ENCODE measurements at places on chromosomes 3 and 15.

DNA sequence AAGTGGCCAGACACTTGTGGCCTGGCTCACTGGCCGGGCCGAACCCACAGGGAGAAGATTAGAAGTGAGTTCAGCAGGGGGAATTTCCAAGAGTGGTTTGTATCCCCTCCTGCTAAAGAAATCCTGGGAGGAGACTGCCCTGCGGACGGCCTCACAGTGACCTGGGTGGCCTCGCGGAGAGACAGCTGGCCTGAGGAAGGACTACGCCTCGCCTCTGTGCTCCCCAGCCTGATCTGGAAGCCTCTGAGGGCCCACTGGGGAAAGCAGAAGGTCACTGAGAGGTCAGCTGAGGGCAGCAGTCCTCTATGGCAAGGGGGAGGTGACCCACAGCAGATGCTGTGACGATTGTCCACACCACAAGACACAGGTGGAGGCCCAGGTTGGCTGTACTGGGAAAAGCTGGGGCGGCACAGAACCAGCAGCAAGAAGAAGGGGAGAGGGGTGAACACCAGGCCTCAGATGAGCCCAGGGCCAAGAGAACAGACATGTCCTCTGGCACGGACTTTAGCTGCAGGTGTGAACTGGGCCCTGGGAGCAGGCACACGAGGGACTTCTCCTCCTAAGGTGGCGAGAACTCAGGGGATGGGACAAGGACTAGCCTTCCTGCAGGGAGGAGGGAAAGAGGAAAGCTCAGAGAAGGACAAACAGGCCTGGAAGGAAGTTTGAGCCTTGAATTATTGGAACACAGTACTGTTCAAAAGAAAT, 37.2 kb upstream of the DLG1 start:
- DNase-seq, result no peak

DNA sequence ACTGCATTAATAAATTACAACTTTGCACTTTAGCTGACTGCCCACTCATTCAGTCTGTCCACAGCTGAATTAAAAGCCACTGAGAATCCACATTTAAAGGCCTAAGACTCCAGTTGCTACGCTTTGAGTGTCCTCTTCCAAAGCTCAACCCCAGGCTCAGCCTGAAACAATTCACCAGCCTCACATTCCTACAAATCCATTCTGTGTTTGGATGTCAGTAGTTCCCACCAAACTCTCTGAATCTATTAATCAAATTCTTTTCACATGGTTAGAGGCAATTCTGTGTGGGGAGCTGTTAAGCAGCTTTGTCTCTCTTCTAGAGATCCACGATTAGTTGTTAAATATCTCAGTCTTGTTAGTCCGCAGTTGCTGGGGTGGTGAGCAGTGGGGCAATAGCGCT, 116.8 kb upstream of the UBE2E2 start:
- DNase-seq, result no peak

- no peak for DNase-seq
These were observed 43.2 kb downstream of the HMCES start for GRCh38 chr3:129321887-129322286.

DNA sequence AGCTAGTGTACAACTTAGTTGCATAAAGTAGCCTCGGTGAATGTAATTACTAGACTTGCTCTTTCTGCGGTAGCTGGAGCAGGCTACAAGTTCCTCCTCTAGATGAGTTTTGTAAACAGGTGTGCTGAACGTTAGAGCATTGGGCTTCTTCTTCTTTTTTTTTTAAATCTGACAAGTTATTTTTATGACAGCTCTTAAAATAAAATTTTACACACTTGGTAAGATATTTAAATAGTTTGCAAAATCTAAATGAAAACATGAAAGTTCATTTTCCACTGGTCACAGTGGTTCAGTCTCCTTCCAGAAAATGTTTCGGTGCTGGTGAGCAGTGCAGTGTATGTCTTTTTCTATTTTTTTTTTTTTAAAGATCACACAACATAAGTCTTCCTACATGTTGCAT, 3.0 kb downstream of the CCR9 start:
- no peak for DNase-seq

DNA sequence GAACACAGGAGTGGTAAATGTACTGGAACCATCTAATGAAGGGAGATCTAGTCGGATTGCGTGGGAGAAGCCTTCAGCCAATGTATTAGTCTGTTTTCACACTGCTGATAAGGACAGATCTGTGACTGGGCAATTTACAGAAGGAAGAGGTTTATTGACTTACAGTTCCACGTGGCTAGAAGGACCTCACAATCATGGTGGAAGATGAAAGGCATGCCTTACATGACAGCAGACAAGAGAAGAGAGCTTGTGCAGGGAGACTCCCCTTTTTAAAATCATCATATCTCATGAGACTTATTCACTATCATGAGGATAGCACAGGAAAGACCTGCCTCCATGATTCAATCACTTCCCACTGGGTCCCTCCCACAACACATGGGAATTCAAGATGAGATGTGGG, 17.0 kb downstream of the HRG start:
- no peak for DNase-seq

DNA sequence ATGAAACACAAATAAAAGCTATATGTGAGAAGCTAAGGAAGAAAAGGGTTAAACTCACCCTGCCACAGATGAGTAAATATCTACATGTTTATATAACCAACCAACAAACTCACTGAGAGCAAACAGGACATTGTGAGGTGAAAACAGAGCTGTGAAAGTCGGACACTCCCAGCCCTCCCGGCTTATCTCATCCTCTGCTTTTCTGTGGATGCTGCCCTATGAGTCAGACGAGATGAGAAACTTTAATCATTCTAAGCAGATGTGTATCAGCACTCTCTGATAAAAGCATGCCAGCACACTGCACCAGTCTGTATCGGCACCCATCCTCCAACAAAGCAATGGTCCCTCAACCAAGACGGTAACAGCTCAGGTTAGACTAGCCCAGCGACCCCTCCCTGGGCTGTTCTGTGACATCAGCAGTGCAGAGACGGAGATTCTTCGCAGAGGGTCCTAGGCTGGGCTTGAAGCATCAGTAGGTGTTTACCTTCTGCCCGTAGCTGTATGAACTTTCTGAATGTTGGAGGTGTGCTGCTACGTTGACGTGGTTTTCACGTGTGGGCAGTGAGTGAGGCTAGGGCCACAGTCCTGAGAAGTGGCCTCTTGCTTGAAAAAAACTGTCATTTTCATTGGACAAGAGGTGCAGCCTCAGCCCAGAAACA, 119.8 kb upstream of the ALDH1A3 start:
- no peak for DNase-seq

- no peak for DNase-seq
These were observed 94.1 kb downstream of the C3orf70 start for GRCh38 chr3:185058796-185059195.

- peak; percentile 47 for DNase-seq
These were observed at the start of gene ZNF660 for GRCh38 chr3:44584646-44585501. Gene ZNF660, plus strand, starts transcription at chr3:44584964. Its CDS starts 9,230 bp downstream, at chr3:44594194.

GRCh38 chr3:59775761-59776325, 726.0 kb upstream of the CFAP20DC start:
- DNase-seq, result no peak

DNA sequence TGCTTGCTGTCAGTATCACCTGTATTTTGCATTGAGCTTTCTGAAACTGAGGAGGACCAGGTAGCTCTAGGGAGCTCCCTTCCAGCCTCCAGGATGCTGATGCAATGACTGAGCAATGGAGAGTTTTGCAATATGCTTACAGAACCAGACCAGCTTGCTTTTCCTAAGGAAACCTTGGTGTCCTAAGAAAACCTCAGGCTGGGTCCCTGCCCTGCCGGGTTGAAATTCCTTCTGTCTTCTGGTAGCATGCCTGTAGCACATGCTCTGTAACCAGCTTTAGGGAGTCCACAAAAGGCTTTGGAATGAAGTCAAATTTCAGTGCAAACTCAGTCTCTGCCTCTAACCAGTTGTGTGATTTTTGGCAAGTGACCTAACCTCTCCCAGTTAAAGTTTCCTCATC, 65.8 kb upstream of the GSK3B start:
- no peak for DNase-seq

DNA sequence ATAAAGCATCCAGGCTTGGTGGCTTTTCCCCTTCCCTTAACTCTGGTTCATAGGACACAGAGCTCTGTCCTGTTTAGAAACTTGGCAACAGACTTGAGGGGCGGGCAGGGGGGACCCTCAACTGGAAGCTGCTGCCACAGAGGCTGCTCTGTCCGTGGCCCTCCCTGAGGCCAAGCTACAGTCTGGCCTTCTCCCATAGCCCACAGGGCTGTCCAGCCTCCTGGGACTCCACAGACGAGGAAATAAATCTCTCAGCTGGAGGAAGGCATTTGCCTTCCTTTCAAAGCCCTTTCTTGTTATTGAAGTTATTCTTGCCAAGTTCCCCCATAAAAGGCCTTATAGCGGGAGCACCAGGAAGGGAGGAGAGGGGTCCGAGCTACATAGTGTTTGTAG, 248.8 kb upstream of the TPM1 start:
- no peak for DNase-seq

- DNase-seq, result no peak
These were observed 111.4 kb downstream of the OPA1 start for GRCh38 chr3:193704431-193704830.

DNA sequence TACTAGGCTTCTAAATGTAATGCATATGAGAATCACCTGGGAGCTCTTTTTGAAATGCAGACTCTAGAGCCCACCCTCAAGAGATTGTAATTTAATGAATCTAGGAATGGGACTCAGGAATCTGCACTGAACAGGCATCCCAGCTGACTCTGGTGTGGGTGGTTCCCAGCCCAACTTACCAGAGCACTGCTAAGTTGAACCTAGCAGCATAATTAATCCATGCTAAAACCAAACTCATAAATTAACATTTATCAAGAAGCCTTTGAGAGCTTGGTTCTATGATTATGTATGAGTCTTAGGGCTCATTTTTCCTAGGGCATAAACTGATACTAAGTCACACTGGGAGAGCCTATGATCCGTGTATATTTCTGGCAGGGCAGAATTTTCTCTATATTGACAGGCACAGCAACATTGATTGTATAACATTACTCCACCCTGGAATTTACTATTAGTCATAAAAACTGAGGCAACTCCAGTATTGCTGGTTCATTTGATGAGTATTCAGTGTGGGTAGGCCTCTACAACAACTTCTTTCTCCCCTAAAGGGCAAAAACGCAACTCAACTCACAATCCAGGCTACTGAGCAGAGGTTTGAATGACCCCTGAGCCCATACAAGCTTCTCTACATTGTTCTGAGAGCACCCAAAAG, 10.7 kb upstream of the CSTA start:
- DNase-seq, result no peak

DNA sequence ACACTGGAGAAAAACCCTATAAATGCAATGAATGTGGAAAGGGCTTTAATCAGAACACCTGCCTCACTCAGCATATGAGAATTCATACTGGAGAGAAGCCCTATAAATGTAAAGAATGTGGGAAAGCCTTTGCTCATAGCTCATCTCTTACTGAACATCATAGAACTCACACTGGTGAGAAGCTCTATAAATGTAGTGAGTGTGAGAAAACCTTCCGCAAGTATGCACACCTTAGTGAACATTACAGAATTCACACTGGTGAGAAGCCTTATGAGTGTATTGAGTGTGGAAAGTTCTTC, 7.4 kb upstream of the ZNF501 start:
- DNase-seq, result no peak

DNA sequence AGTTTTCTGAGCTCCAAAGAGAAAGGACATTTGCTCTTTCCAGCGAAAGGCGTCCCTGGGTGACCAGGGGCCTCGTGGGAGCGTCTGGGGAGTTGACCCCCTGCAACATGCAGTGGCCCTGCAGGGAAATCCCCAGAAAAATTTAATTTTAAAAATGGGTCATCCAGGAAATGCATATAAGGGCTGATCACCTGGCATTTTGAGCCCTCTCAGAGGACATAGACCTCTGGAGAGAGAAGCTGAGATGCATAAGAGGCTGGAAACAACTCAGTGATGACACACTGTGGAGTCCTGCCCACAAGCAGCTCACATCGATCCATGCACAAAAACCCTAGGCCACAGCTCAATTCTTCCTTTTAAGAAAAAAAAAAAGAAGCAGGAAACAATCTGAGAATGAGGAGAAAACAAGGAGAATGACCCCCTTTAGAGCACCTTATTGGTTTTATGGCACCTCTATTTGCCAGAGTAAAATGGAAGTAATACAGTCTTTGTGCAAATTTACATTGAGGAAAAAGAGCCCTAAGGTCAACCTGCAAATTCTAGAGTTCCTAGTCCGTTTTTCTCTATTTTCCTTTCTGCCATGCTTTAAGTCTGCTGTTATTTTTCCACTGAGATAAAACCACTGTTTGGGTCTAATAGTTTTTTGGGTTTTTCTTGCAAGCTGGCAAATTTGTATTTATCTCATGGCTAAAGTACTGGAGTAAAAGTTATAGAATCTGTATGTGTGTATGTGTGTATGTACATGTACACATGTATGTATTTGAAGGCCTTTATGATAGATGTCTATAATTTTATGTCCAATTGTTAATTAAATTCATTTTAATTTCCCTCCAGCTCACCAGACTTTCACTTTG, 6.9 kb upstream of the BDH1 start:
- DNase-seq, result no peak

GRCh38 chr15:68401496-68402431, 30.2 kb downstream of the ITGA11 start:
- DNase-seq, result no peak

DNA sequence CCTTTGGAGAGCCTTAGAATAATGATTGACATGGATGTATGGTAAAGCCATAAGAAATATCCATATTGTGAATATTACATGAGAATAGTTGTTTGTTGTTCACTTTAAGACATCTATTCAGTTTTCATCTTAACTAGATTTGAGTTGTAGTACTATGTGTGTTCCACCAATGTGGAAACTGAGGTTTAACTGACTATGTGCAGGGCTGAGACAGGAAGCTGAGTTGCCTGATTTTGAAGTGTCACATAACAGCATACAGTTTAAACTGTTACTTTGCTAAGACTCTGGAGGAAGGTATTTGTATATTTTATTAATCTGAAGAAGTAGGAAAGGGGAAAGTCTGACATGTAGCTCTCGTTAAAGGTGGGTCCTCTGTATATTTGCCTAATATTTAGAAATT, 2.1 kb downstream of the ECT2 start:
- DNase-seq, result no peak

- no peak for DNase-seq
These were observed 101.8 kb upstream of the BCHE start for GRCh38 chr3:165938986-165939540.

GRCh38 chr3:177322881-177323280, 125.6 kb upstream of the TBL1XR1 start:
- DNase-seq, result no peak

- DNase-seq, result no peak
These were observed 9.5 kb downstream of the CACNA2D3 start for GRCh38 chr3:54131890-54132289.
